Inflammatory macrophage treated with lipopolysaccharide for 1 hour (primary cell): ENCODE measurements at places on chromosomes 16 and 17.

DNA sequence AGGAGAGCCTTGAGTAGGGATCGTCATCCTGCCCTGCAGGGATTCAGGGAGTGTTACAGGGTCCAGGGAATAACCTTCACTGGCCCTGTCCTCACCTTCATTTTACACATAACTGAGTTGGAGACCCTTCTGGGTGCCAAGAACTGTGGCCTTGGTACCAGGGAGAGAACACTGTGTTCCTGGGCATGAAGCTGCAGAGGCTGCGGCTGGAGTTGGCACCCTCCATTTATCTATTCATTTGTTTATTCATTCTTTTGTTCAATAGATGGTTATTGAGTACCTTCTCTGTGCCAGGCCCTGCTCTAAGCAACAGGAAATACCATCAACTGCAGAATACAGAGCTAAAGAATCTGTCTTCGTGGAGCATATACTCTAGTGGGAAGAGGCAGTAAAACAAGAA lies 6.7 kb downstream of the ABCC3 start:
- no peak for DNase-seq

DNA sequence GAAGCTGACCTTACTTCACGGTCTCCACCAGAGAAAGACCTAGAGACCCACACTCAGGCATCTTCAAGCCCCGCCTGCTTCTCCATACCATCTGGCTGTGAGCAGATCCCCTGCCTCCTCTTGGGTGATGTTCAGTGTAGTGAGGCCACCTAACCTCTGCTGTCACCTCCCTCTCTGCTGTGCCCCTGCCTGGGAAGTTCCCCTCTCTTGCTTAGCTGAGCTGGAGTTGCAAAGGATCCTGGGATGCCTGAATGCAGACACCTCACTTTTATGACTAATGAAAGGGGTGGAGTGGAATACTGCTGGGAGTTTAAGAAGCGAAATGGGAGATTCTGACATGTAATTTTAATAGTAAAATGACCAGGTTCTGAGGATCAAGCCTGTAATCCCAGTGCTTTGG lies 5.8 kb downstream of the IRX3 start:
- DNase-seq, result peak; percentile 12

DNA sequence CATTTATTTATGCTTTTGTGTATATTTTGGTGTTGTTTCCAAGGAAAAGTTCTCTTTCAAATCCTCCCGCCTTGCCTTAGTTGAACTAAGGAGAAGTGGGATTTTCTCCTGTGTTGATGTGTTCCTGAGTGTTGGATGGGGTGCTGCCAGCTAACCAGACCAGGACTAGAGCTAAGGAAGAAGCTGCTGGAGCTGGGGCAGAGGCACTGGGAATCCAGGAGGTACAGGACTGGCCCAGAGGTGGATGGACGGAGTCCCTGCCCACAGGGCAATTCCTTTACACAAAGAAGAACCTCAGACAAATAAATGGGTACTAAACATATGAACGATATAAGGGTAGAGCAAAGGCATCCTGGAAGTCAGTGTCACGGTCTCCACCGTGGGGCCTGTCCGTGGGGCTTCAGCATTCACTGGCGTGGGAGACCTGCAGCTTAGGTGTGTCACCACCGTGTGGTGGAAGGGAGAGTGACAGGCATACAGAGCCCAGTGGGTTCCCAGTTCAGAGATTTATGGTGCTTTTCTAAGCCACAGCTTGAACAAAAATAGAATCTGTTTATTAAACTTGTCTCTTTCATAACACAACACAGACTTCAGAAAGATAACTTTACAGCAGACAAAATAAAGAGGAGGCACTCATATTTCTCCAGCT lies 270.7 kb downstream of the NTN1 start:
- peak; percentile 8 for DNase-seq

- DNase-seq, result no peak
Measured at GRCh38 chr17:62684179-62684578, 56.7 kb downstream of the MRC2 start.

GRCh38 chr17:57834146-57834741 lies 15.6 kb downstream of the MRPS23 start:
- no peak for DNase-seq

GRCh38 chr16:23668225-23668624 lies 10.5 kb upstream of the PLK1 start:
- DNase-seq, result no peak

DNA sequence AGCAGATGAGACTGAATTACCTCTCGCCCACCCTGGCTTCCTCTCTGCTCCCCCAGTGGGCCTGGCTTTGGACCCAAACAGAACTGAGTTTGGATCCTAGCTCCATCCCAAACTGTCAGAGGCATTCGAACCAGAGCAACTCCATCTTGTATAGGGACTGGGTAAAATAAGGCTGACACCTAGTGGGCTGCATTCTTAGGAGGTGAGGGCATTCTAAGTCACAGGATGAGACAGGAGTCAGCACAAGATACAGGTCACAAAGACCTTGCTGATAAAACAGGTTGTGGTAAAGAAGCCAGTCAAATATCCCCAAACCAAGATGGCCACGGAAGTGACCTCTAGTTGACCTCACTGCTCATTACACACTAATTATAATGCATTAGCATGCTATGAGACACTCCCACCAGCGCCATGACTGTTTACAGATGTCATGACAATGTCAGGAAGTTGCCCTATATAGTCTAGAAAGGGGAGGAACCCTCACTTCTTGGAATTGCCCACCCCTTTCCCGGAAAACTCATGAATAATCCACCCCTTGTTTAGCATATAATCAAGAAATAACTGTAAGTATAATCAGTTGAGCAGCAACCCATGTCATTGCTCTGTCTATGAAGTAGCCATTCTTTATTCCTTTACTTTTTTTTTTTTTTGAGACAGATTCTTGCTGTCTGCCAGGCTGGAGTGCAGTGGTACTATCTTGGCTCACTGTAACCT lies 44.4 kb downstream of the LYRM1 start:
- no peak for DNase-seq

GRCh38 chr17:73794336-73794735 lies 150.1 kb upstream of the SDK2 start:
- DNase-seq, result no peak

DNA sequence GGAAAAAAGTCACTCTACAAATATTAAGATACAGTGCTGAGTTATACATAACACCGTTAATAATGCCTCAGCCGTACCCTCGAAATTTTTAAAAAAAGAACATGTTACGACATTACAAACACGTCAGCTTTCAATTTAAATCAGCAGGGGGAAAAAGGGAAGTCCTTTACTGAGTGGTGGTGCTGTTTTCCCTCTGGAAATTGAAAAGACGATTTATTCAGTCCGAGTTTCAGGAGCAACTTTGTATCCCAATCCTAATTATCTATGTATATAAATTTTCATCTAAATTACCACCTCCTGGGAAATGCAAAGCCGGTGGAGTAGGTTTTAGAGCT lies 1.3 kb downstream of the NETO2 start:
- DNase-seq, result peak; percentile 77

DNA sequence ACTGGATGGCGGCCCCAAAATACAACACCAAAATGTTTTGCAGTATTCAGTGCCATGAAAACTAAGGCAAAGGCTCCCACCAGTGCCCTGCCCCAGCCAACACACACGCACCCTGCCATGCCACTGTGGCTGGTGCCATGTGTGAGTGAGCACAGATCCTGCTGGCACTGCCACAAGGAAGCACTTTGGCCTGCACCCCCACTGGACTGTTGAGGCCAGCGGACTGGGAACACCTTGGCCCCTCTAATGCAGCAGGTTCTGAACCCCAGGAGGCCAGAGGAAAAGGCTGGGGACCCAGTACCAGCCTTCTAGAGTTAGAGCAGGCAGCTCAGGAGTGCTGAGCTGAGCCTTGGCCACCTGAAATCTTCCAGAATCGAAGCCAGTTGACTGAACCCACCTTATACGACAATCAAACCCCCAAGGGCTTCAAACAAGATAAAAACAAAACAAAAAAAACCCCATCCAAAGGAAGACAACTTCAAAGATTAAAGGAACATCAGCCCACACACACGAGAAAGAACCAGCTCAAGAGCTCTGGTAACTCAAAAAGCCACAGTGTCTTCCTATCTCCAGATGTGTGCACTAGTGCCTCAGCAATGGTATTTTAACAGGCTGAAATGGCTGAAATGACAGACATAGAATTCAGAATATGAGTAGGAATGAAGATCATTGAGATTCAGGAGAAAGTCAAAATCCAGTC lies 21.5 kb downstream of the NLRP1 start:
- no peak for DNase-seq

DNA sequence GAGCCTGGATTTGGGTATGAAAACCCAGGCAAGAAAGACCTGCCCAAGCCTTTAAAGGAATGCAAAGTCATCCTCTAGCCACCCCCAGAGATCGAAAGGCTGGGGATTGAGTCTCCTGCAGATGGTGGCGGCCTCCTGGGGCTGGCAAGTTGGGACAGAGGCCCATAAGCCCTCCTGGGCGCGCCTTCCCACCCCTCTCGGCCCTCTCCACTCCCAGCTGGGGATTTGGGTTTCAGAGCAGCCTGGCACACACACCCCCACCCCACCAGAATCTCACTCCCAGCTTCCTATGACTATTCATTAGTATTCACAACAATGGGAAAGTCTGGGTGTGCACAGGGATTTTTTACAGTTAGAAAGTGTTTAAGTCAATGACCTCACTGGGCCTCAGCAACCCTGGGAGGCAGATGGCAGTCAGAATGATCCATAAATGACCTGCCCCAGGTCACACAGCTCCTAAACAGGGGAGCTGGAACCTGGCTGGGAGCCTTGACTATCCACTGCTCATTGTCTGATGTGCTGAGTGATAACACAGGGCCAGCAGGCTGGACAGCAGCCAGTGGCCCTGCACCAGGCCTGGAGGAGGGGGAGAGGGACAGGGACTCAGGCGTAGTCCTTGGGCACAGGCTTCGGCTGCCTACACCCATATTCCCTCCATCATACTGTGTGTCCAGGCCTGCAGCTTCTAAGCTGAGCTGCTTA lies 12.1 kb downstream of the NHERF1 start:
- no peak for DNase-seq

- no peak for DNase-seq
Measured at GRCh38 chr17:68589086-68589485, 12.1 kb downstream of the FAM20A start.

DNA sequence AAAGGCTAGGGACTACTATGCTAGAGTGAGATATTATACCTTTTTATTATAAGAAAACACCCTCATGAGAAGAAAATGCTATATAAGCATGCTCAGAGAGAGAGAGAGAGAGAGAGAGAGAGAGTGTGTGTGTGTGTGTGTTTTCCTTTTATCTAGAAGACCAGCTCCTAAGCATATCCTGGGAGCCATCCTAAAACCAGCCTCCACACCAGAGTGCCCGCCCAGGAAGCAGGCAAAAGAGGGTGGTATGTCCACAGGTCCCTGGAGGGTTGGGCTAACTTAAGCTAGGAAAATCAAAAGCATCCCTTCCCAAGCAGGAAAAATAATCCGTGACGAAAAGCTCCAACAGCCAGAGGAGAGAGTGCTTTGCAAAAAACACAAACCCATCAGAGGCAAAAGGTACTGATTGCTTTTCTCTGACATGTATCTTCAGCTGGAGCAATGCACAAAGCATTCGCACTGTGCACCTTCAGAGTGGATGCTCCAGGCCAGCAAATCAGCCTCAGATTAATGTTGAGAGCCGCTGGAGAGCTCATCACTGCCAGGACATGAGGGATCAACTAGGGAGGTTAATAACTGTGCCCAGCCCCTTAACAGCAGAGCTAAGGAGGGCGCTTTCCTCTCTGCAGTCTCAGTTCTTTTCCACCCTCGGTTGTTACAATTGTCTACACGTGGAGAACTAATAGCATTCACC lies 125.1 kb downstream of the SLC39A11 start:
- DNase-seq, result no peak

DNA sequence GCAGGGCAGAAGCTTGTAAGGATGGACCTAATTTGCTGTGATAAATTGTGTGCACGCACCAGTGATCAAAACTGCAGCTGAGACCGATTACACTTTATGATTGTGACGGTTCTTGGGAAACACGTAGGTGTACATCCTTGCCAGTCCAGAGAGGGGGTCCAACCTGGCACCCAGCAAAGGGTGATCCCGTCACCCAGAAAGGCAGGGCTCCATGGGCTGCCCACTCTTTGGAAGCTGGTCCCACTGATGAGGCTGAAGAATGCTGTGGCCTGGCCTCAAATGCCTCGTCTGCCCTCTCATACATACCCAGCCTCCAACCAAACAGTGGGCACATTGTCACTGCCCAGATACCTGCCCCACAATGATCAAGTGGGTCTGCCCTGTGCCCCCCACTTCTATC lies 132.0 kb downstream of the C16orf78 start:
- no peak for DNase-seq

GRCh38 chr16:27853101-27853500 lies 210.4 kb downstream of the GSG1L start:
- DNase-seq, result no peak

GRCh38 chr16:58264961-58265479 lies 29.8 kb downstream of the PRSS54 start:
- DNase-seq, result peak; percentile 12

DNA sequence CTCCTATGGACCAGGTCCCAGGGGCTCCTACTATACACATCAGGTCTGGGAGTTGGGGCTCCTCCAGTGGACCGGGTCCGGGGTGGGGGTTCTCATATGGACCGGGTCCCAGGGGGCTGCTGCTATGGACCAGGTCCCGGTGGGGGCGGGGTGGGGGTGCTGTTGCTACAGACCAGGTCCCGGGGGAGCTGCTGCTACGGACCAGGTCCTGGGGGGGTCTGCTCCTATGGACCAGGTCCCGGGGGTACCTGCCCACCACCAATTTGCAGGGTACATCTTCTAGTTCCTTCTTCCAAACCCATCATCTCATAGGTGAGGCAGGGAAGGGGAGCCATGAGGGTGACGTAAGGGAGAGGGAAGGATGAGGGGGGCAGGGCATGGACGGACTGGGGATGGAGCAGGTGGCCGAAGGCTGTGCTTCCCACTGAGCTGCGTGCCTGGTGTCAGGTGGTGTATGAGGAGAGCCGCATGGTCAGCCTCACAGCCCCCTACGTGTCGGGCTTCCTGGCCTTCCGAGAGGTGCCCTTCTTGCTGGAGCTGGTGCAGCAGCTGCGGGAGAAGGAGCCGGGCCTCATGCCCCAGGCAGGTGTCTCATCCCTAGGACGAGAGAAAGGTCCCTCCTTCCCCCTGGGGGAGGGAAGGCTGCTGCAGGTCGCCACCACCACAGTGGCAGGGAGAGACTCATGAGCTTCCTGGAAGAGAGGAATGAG lies 6.6 kb downstream of the ENDOV start:
- DNase-seq, result no peak

DNA sequence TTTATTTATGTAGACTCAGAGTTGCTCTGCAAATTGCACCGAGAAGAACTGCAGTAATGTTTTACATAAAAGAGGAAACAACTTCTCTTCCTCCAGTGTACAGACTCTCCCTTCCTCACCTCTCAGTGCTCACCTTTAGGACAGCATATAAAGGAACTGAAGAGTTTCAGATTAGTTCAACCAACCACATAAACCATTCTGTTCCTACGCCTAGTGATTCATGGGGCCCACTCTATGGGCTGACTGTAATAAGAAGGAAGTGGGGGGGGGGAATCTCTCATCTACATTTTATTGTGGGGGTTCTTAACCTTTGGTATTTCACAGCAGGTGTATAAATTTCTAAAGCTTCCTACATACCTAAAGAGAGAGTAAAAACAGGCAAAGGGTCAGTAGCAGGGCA lies 18.3 kb downstream of the ZSWIM7 start:
- DNase-seq, result no peak

- peak; percentile 90 for DNase-seq
Measured at GRCh38 chr17:2624292-2624731, 30.9 kb downstream of the PAFAH1B1 start.

GRCh38 chr17:51493206-51493605 lies 232.9 kb downstream of the UTP18 start:
- no peak for DNase-seq

GRCh38 chr16:11576427-11577289 lies 10.1 kb downstream of the LITAF start:
- DNase-seq, result peak; percentile 94

GRCh38 chr16:30741461-30741914 lies 6.7 kb upstream of the PHKG2 start:
- DNase-seq, result no peak
